ENCODE measurements at places on chromosomes 7 and 10. TPM values are rescaled to one million over a fixed set of nuclear protein-coding genes. Genes with fewer than 3 reads are reported as not detected.

GRCh38 chr10:13670311-13670710 lies 83.5 kb downstream of the PRPF18 start:
- H3K27me3 ChIP-seq = no peaks in the 10 kb centered on the region
- H3K27ac ChIP-seq = no peak overlapping the region
- H3K4me1 ChIP-seq = no peaks in the 10 kb centered on the region
- no peak for DNase-seq
- H3K36me3 ChIP-seq = no peaks in the 10 kb centered on the region
- no peak overlapping the region for H3K4me3 ChIP-seq

- no peak overlapping the region for H3K27ac ChIP-seq
- H3K36me3 ChIP-seq = no peaks in the 10 kb centered on the region
- peaks cover 2% of the 10 kb centered on the region for H3K27me3 ChIP-seq
- no peak overlapping the region for H3K4me3 ChIP-seq
- no peak for DNase-seq
Measured at GRCh38 chr7:148556892-148557291, 33.7 kb upstream of the C7orf33 start.

DNA sequence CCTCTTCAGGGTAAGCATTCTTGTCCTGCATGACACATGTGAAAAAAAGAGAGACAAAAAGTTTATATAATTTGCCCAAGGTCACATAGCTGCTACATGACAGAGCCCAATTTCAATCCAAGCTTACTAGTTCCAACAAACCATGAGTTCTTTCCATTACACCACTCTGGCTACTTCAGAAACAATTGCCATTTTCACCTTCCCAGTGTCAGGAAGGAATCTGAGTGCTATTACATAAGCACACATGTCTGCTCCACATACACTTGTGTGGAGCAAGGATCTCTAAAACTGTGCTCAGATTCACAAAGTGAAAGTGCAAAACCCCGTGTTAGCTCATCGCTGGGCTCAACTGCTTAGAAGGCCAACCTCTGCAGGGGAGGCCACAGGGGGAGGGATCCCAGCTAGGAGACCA lies 356.2 kb upstream of the NFE2L3 start:
- no peak overlapping the region for H3K27ac ChIP-seq
- H3K4me3 ChIP-seq = no peak overlapping the region
- H3K36me3 ChIP-seq = no peaks in the 10 kb centered on the region
- peaks cover 25% of the 10 kb centered on the region for H3K27me3 ChIP-seq

DNA sequence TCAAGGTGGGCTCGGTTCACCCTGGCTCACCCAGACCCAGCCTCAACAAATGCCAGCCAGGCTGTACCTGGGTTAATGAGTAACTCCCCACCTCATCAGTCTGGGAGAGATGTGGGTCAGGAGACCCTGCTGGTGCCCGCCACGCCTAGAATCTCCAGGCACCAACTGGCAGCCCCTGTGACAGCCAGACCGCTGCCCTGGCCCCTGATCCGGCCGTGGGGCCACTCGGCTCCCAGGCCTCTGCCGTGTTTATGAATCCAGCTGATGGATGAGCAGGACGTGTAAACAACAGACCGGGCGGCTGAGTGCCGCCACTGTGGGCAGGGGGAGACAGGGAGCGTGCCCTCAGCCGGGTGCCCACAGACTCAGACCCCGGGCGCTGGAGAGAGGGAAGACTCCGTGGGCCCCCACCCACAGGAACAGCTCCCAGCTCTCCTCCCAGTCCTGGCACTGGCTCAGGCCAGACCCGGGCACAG lies 34.0 kb upstream of the PDGFA start:
- H3K27ac ChIP-seq = no peak overlapping the region
- no peaks in the 10 kb centered on the region for H3K4me1 ChIP-seq
- H3K4me3 ChIP-seq = no peak overlapping the region
- H3K27me3 ChIP-seq = no peaks in the 10 kb centered on the region

DNA sequence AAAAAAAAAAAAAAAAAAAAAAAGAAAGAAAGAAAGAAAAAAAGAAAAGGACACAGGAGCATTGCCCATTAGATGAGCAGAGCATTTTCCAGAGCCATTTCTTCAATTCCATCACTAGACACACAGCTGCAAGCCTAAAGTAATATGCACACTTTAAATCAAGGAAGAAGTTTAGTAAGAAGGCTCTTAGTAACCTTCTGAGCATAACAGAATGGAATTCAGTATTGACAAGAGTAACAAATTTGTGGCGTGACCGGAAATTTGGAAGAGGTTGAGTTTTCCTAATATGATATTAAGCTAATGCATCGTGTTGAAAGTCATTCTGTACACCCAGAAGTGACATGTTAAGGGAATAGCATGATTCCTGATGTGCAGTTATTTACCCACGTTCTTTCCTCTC lies 35.3 kb downstream of the SMURF1 start:
- no peaks in the 10 kb centered on the region for H3K36me3 ChIP-seq
- no peak for DNase-seq
- H3K4me1 ChIP-seq = peaks cover 72% of the 10 kb centered on the region
- H3K4me3 ChIP-seq = no peak overlapping the region
- no peak overlapping the region for H3K27ac ChIP-seq

GRCh38 chr10:17213646-17214349 lies 12.3 kb upstream of the TRDMT1 start:
- no peak for DNase-seq
- H3K27ac ChIP-seq = peak overlapping the region; percentile 68
- H3K4me3 ChIP-seq = no peak overlapping the region
- H3K36me3 ChIP-seq = no peaks in the 10 kb centered on the region
- peaks cover 49% of the 10 kb centered on the region for H3K4me1 ChIP-seq

GRCh38 chr7:124914298-124914697 lies 15.3 kb downstream of the POT1 start:
- H3K4me3 ChIP-seq = no peak overlapping the region
- no peak overlapping the region for H3K27ac ChIP-seq
- peaks cover 8% of the 10 kb centered on the region for H3K4me1 ChIP-seq
- H3K36me3 ChIP-seq = peaks cover 4% of the 10 kb centered on the region
- no peak for DNase-seq

- no peak overlapping the region for H3K27ac ChIP-seq
- no peaks in the 10 kb centered on the region for H3K36me3 ChIP-seq
- no peaks in the 10 kb centered on the region for H3K4me1 ChIP-seq
- H3K4me3 ChIP-seq = no peak overlapping the region
- DNase-seq = no peak
Measured at GRCh38 chr10:60896033-60896432, 48.0 kb downstream of the RHOBTB1 start.

- no peak for DNase-seq
- H3K27ac ChIP-seq = no peak overlapping the region
- H3K36me3 ChIP-seq = no peaks in the 10 kb centered on the region
- no peaks in the 10 kb centered on the region for H3K4me1 ChIP-seq
- H3K27me3 ChIP-seq = no peaks in the 10 kb centered on the region
Measured at GRCh38 chr7:79977481-79977880, 157.2 kb upstream of the GNAI1 start.

GRCh38 chr7:11317766-11318165 lies 344.1 kb downstream of the PHF14 start:
- DNase-seq = no peak
- no peaks in the 10 kb centered on the region for H3K36me3 ChIP-seq

DNA sequence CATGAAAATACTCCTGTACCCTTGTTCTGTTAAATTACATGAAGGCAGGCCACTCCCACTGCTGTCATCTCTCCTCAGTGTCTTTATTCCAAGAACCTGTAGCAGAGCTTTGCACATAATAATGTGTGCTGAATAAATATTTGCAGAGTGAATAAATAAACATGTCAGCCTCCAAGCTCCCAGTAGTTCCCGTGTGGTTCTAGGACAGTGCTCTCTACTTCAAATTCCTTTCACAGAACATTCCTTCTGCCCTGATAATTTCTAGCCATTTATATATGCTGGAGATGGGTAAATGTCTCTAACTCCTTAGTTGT lies 20.3 kb upstream of the HYAL4 start:
- no peak for DNase-seq
- H3K4me3 ChIP-seq = peak overlapping the region; percentile 51
- H3K27ac ChIP-seq = no peak overlapping the region
- no peaks in the 10 kb centered on the region for H3K36me3 ChIP-seq
- peaks cover 9% of the 10 kb centered on the region for H3K4me1 ChIP-seq

- DNase-seq = no peak
- H3K27ac ChIP-seq = no peak overlapping the region
- H3K36me3 ChIP-seq = no peaks in the 10 kb centered on the region
- H3K4me3 ChIP-seq = no peak overlapping the region
- peaks cover 57% of the 10 kb centered on the region for H3K27me3 ChIP-seq
Measured at GRCh38 chr10:4371691-4372295, 454.2 kb upstream of the AKR1E2 start.

DNA sequence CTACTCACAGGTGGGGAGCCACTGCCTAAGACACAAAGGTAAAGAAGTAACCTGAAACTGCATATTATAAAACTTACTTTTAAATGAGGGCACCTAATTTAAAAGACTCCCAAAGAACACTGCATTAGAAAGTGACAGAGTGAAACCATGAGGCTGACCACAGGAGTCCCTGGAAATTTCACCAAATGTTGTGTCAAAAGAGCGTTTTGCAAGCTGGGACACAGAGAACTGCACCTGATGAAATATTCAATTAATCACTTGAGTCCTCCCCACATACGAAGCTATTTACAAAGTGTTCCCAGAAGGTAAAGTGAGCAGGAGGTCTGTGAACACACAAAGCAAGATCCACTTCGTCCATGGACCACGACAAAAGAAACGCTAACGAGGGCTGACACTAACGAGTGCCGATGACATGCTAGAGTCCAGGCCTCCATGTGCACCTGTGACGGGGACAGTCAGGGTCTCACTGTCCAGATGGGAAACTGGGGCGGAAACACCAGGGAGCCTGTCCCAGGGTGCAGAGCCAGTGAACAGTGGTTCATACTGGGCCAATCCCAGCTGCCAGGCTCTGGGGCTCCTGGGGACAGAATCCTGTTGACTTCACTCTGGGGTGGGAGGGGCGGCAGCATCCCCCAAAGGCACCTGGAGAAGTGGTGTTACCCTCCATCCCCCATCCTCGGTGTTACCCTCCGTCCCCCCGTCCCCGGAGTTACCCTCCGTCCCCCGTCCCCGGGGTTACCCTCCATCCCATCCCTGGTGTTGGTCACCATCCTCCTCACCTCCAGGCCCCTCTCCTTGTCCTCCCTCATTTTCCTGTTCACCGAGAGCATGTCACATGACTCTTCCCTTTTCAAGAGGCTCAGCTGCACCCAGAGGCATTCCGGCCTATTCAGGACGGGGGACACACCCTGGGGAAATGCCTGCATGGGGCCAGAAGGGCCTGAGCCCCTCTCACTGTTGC lies 63.4 kb downstream of the DIP2C start:
- DNase-seq = no peak
- peaks cover 7% of the 10 kb centered on the region for H3K4me1 ChIP-seq
- no peak overlapping the region for H3K27ac ChIP-seq
- peaks cover 9% of the 10 kb centered on the region for H3K27me3 ChIP-seq

GRCh38 chr7:1992554-1992953 lies 240.2 kb downstream of the MAD1L1 start:
- no peaks in the 10 kb centered on the region for H3K36me3 ChIP-seq
- H3K4me1 ChIP-seq = no peaks in the 10 kb centered on the region
- no peak overlapping the region for H3K27ac ChIP-seq
- DNase-seq = no peak
- no peaks in the 10 kb centered on the region for H3K27me3 ChIP-seq

Gene SFTPA2
- not detected for total RNA-seq

Gene MOGAT3
- not detected for total RNA-seq

Gene PLAU
- total RNA-seq = not detected

Gene CALCR
- not detected for total RNA-seq

Gene TPST1
- total RNA-seq = 4.2 TPM
